Spleen (tissue), 13 donors: ENCODE measurements at places on chromosomes 2 and 18.

- H3K4me1 ChIP-seq, result no peaks in the 10 kb centered on the region
- H3K27me3 ChIP-seq, result no peaks in the 10 kb centered on the region
- H3K4me3 ChIP-seq, result no peak overlapping the region
- H3K36me3 ChIP-seq, result no peaks in the 10 kb centered on the region
- H3K27ac ChIP-seq, result no peak overlapping the region
- no peak for DNase-seq
Measured at GRCh38 chr2:162646794-162647193, 191.8 kb downstream of the KCNH7 start.

- no peaks in the 10 kb centered on the region for H3K36me3 ChIP-seq
- H3K4me3 ChIP-seq, result no peak overlapping the region
- no peaks in the 10 kb centered on the region for H3K4me1 ChIP-seq
- no peak overlapping the region for H3K27ac ChIP-seq
- DNase-seq, result no peak
Measured at GRCh38 chr2:125386074-125386473, 1269.9 kb upstream of the GYPC start.

- no peak overlapping the region for H3K4me3 ChIP-seq
- DNase-seq, result no peak
- peaks cover 8% of the 10 kb centered on the region for H3K4me1 ChIP-seq
Measured at GRCh38 chr2:218648787-218649100, 10.7 kb downstream of the ZNF142 start.

DNA sequence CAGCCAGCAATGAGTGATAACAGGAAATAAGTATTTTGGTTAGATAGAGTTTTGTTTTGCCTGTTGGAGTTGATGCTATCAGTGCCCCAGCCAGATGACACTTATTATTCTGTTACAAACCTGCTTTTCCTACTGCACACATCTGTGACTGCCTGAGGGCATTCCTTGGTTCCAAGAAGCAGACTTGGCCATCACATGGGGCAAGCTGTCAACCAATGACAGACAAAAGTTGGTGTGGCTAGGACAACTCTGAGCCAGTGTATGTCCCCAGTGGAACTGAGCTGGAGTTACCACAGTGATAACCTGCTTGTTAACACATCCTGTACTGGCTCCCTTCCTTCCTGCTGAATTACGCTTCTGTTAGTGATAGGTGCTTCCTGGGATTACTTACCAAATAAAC, 54.5 kb downstream of the FAM171B start:
- H3K4me1 ChIP-seq, result no peaks in the 10 kb centered on the region
- no peak for DNase-seq
- no peak overlapping the region for H3K27ac ChIP-seq
- H3K27me3 ChIP-seq, result no peaks in the 10 kb centered on the region
- no peaks in the 10 kb centered on the region for H3K36me3 ChIP-seq
- no peak overlapping the region for H3K4me3 ChIP-seq

DNA sequence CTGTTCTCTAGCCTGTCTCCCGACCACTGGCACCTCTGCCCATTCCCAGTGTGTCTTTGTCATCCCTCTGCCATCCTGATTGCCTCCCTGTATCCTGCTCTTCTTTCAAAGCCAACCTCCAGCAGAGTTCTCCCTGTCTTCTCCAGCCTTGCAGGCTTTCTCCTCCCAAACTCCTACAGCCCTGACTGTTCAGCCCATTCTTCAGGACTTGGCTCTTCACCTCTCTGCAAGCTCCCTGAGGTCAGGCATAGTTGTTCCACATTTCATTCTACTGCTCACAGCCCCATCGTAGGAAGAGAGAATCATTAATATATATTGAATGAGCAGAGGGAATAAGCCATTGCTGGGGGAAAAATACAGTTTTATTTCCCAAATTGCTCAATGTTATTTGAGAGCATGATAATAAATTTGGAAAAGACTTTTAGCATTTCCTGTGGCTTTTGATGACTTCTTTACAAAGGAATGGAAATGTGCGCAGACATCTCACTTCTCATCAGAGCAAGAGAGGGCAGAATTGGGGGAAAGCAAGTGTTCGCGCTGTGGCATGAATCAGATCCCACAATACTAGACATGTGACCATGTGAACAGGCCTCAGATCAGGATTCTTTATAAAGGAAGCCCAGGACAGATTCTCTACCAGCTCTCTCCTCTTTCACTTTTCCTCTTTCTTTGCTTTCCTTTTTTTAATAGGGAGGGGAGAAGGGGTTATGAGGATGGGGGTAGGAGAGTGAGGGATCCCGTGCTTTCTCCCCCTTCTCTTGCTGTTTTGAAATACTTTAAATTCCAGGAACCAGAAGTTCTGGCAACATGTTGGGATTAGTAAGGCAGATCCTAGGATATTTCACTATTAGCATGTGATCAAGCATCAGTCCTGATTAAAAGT, 37.4 kb downstream of the EPAS1 start:
- peak overlapping the region; percentile 42 for H3K4me3 ChIP-seq
- no peaks in the 10 kb centered on the region for H3K27me3 ChIP-seq
- no peaks in the 10 kb centered on the region for H3K36me3 ChIP-seq
- H3K4me1 ChIP-seq, result peaks cover 63% of the 10 kb centered on the region
- no peak for DNase-seq
- H3K27ac ChIP-seq, result peak overlapping the region; percentile 68

GRCh38 chr2:62071126-62071598, 124.8 kb upstream of the B3GNT2 start:
- H3K36me3 ChIP-seq, result peaks cover 5% of the 10 kb centered on the region
- no peak overlapping the region for H3K27ac ChIP-seq
- no peak overlapping the region for H3K4me3 ChIP-seq
- no peak for DNase-seq
- no peaks in the 10 kb centered on the region for H3K4me1 ChIP-seq

- no peaks in the 10 kb centered on the region for H3K4me1 ChIP-seq
- no peak for DNase-seq
- no peak overlapping the region for H3K27ac ChIP-seq
- H3K36me3 ChIP-seq, result no peaks in the 10 kb centered on the region
- H3K27me3 ChIP-seq, result no peaks in the 10 kb centered on the region
Measured at GRCh38 chr2:182611009-182611408, 105.0 kb upstream of the DNAJC10 start.
